CD8-positive, alpha-beta memory T cell (primary cell): ENCODE measurements at places on chromosomes 1 and 21. TPM values are rescaled to one million over a fixed set of nuclear protein-coding genes. Genes with fewer than 3 reads are reported as not detected.

GRCh38 chr1:60890664-60891063 is 191.7 kb upstream of the NFIA start:
- H3K27ac ChIP-seq = no peak overlapping the region
- H3K27me3 ChIP-seq = no peaks in the 10 kb centered on the region
- no peak for DNase-seq
- H3K4me3 ChIP-seq = no peak overlapping the region

- no peaks in the 10 kb centered on the region for H3K4me1 ChIP-seq
- no peak overlapping the region for H3K27ac ChIP-seq
- no peaks in the 10 kb centered on the region for H3K27me3 ChIP-seq
- H3K36me3 ChIP-seq = no peaks in the 10 kb centered on the region
- no peak for DNase-seq
Measured at GRCh38 chr1:59768792-59769735, 45.7 kb upstream of the HOOK1 start.

GRCh38 chr1:178411756-178412399 is 84.9 kb downstream of the CLEC20A start:
- H3K4me1 ChIP-seq = no peaks in the 10 kb centered on the region
- DNase-seq = no peak
- no peak overlapping the region for H3K27ac ChIP-seq
- H3K36me3 ChIP-seq = no peaks in the 10 kb centered on the region
- no peaks in the 10 kb centered on the region for H3K27me3 ChIP-seq

- H3K27me3 ChIP-seq = no peaks in the 10 kb centered on the region
- no peak overlapping the region for H3K27ac ChIP-seq
- no peak overlapping the region for H3K4me3 ChIP-seq
- no peak for DNase-seq
Measured at GRCh38 chr1:89945852-89946476, 48.9 kb upstream of the ZNF326 start.

DNA sequence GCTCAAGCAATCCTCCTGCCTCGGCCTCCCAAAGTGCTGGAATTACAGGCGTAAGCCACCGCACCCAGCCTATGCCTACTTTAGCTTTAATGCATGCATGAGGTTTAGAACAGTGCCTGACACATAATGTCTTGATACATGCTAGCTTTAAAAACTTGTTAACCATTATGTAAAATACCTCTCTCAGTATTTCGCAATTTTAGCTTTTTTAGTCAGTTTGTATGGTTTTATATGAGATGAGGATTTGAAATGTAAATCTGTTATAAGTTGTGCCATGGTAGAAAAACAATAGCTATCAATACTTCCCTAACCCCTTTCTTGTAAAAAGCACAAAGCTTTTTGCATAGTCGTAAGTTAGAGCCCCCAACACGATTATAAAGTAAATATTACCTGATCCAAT is 4.7 kb upstream of the AKNAD1 start:
- H3K27me3 ChIP-seq = no peaks in the 10 kb centered on the region
- no peak overlapping the region for H3K4me3 ChIP-seq
- no peaks in the 10 kb centered on the region for H3K4me1 ChIP-seq
- DNase-seq = no peak
- no peaks in the 10 kb centered on the region for H3K36me3 ChIP-seq

GRCh38 chr1:31715087-31715872 is 11.5 kb upstream of the COL16A1 start:
- no peak overlapping the region for H3K27ac ChIP-seq
- peaks cover 19% of the 10 kb centered on the region for H3K27me3 ChIP-seq
- H3K4me1 ChIP-seq = peaks cover 7% of the 10 kb centered on the region
- no peak for DNase-seq

- no peaks in the 10 kb centered on the region for H3K4me1 ChIP-seq
- H3K36me3 ChIP-seq = no peaks in the 10 kb centered on the region
- peaks cover 20% of the 10 kb centered on the region for H3K27me3 ChIP-seq
Measured at GRCh38 chr1:204191456-204191855, 4.8 kb downstream of the KISS1 start.

DNA sequence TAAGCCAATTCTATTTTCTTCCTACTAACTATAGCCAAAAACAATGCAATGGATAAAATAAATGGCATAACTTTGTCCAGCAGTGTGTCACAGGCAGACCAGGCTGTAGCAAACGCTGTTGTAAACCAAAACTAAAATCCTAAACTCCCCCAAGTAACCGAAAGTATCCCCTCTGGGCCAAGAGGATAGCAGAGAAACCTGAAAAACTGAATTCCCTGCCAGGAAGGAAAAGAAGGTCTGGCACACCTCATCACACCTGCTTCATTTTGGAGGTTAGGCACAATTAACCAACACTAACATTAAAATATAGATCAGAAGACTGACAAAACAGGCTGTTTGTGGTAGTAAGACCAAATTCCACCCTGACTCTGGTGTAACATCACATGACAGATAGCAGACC is 356.8 kb upstream of the C1orf87 start:
- no peak for DNase-seq
- H3K27ac ChIP-seq = no peak overlapping the region
- H3K36me3 ChIP-seq = no peaks in the 10 kb centered on the region

DNA sequence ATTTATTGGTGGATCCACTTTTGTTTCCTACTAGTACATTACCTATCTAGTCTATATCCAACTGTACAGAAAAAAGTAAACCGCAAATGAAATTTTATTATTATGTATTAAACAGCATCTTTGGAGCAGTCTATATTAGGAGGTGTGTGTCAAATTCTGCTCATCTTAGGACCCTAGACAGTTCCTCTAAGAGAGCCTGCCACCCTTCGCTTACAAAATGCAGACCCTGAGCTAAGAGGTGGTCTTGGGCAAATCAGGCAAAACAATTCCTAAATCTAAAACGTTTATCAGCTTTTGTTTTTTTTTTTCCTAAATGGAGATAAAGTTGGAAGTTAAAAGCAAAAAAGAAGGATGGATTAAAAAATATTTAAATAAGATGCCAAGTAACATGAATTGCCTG is 85.3 kb downstream of the PBX1 start:
- H3K4me3 ChIP-seq = no peak overlapping the region
- no peak overlapping the region for H3K27ac ChIP-seq
- no peaks in the 10 kb centered on the region for H3K4me1 ChIP-seq
- H3K36me3 ChIP-seq = no peaks in the 10 kb centered on the region

GRCh38 chr1:210093461-210093860 is 139.1 kb upstream of the SERTAD4 start:
- H3K4me3 ChIP-seq = no peak overlapping the region
- H3K4me1 ChIP-seq = no peaks in the 10 kb centered on the region
- no peak overlapping the region for H3K27ac ChIP-seq
- DNase-seq = no peak
- H3K27me3 ChIP-seq = no peaks in the 10 kb centered on the region

GRCh38 chr1:21870611-21871010 is 58.5 kb downstream of the LDLRAD2 start:
- no peak overlapping the region for H3K4me3 ChIP-seq
- no peak overlapping the region for H3K27ac ChIP-seq
- H3K36me3 ChIP-seq = no peaks in the 10 kb centered on the region
- no peaks in the 10 kb centered on the region for H3K4me1 ChIP-seq
- H3K27me3 ChIP-seq = no peaks in the 10 kb centered on the region

- peaks cover 14% of the 10 kb centered on the region for H3K4me1 ChIP-seq
- no peak for DNase-seq
- H3K27ac ChIP-seq = no peak overlapping the region
Measured at GRCh38 chr1:206664740-206665139, 20.0 kb upstream of the MAPKAPK2 start.

DNA sequence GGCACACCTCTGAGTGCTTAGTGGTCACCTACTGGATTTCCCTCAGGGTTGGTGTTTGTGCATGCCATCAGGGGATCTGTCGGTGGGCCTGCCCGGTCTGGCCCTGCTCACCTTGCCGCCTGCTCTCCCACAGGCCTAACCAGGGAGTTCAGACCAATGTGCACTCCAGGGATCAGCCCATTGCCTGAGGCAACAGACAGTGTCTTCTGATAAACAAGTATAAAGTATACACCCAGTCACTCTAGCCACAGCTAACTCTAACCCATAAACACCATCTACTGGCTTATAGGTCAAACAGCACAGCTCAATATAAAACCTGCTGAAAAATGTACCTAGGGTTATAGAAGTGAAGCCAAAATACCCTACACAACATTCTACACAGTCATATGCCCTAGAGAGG is 1300.0 kb downstream of the PLA2G4A start:
- DNase-seq = no peak
- no peaks in the 10 kb centered on the region for H3K27me3 ChIP-seq
- no peak overlapping the region for H3K27ac ChIP-seq
- no peak overlapping the region for H3K4me3 ChIP-seq

GRCh38 chr1:180031664-180032063 is 77.1 kb downstream of the CEP350 start:
- no peak overlapping the region for H3K4me3 ChIP-seq
- no peaks in the 10 kb centered on the region for H3K4me1 ChIP-seq
- no peak for DNase-seq
- H3K27ac ChIP-seq = no peak overlapping the region
- no peaks in the 10 kb centered on the region for H3K27me3 ChIP-seq

DNA sequence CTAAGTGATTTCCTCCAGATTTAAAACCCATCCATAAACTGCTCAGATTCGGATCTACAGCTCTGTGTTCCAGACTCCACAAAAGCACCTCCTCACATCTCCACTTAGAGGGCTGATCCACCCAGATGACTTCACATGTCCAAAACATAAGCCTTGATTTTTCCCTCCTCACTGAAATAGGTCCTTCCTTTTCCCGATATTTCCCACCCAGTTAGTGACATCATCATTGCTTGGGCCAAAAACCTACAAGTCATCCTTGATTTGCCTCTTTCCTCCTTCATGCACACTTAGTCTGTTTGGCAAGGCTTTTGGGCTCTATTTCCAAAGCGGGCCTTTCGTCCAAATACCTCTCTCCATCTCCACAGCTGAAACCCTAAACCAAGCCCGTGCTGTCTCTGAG is 32.3 kb downstream of the CCDC185 start:
- H3K36me3 ChIP-seq = no peaks in the 10 kb centered on the region
- no peak overlapping the region for H3K4me3 ChIP-seq
- no peaks in the 10 kb centered on the region for H3K4me1 ChIP-seq
- no peak for DNase-seq

GRCh38 chr1:17094664-17095063 is 24.6 kb downstream of the PADI2 start:
- no peaks in the 10 kb centered on the region for H3K36me3 ChIP-seq
- H3K4me1 ChIP-seq = no peaks in the 10 kb centered on the region
- no peak overlapping the region for H3K27ac ChIP-seq
- no peaks in the 10 kb centered on the region for H3K27me3 ChIP-seq
- no peak for DNase-seq

CENPL gene
- polyA plus RNA-seq = 6.2 TPM

TTLL10 gene
- polyA plus RNA-seq = not detected

SHISAL2A gene
- 11.3 TPM for polyA plus RNA-seq

C1orf56 gene
- 2.7 TPM for polyA plus RNA-seq

CRP gene
- polyA plus RNA-seq = not detected

FGR gene
- 49.6 TPM for polyA plus RNA-seq

LCE2C gene
- polyA plus RNA-seq = not detected

MMEL1 gene
- polyA plus RNA-seq = 6.8 TPM

KRTAP19-2 gene
- polyA plus RNA-seq = not detected

NPPA gene
- not detected for polyA plus RNA-seq

IGSF9 gene
- not detected for polyA plus RNA-seq

CIART gene
- 0.60 TPM for polyA plus RNA-seq

CHI3L2 gene
- 20.8 TPM for polyA plus RNA-seq
